ENCODE measurements at places on chromosomes 3 and 15.

- DNase-seq: no peak
Observed at GRCh38 chr15:37764733-37765191, 169.7 kb upstream of the TMCO5A start.

DNA sequence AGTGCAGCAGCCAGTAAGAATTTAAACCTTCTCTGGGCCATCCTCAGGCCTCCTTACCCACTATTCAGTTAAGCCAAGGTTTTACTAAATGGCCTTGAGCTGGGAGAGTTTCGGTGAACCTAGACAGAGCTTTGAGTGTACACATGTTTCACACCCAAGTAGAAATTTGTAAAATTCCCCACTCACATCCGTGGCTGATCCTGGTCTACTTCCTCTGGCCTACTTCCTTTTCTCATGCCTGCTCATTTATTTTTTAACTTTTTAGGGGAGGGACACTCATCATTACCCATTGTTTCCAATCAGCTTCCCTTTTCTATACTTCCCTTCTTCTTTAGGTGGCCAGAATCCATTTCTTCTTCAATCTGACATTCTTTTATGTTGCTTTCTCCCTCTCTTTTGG lies 7.6 kb downstream of the CX3CR1 start:
- no peak for DNase-seq

- DNase-seq: no peak
Observed at GRCh38 chr15:95076678-95076990, 845.3 kb downstream of the MCTP2 start.

DNA sequence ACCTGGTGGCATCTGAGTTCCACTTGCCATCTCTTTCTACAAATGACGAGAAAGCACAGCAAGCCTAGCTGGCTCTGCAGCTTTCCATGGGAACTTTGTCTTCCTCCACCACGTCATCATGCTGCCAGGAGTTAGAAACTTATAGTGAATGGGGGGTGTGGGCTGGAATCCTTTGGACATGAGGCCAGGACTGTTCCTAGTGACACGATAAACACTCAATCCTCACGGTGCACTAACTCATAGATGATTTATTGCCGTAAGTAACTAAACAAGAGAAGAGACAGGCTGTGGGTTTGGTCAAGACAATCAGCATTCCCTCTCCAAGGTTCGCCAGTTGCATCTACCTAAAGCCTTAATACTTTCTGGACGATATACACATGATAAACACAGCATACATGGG lies 50.6 kb downstream of the OXNAD1 start:
- DNase-seq: no peak

GRCh38 chr3:20857636-20858035 lies 671.6 kb upstream of the SGO1 start:
- DNase-seq: no peak

DNA sequence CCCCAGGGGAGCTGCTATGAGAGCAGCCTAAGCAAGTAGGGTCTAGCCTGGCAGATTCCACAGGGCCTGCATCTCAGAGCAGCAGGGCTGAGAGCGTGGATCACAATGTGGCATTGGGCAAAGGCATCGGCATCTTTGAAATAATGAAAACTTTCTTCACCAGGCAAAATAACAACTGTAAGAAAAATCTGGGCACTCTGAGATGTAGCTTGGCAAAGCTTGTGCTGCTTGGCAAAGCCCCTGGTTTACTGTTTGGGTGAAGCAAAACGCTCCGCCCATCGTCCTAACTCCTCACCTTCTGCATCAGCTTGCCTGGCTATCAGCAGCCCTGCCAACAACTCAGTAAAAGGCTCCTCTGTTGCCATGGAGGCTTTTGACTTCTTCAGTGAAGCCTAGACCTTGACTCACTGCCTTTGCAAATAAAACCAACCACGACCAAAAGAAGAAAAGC lies 212.8 kb upstream of the EIF1B start:
- DNase-seq: no peak

GRCh38 chr15:71231758-71232157 lies 116.5 kb downstream of the THSD4 start:
- DNase-seq: no peak

DNA sequence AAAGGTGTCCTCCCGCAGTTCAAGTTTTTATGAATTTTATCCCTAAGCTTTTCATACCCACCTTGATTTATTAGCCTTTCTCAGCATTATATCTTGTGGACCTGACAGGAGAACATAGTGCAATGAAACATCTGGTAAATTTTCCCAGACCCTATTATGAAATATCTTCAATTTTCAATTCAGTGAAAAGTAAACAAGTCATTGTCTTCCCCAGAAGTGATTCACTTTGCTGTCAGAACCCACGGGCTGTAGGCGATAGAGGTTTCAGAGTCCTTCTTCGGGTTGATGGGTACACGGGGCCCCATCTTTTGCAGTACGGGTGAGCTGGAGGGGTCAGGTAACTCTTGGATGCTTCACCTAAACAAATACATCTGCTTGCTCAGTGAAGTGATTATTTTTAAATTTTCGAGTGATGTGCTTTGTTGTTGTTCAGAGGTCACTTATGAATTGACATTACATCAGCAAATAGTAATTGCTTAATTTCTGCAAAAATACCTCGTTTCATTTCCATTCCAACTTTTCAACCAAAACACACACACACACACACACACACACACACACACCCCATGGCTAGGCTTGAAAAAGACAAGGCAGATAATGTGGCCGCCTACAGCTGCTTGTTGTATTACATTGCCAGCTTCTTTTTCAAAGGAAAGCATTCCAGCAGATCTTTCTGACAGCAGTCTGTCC lies 102.9 kb downstream of the SEMA6D start:
- DNase-seq: no peak

GRCh38 chr3:150727653-150728502 lies 24.2 kb upstream of the ERICH6 start:
- no peak for DNase-seq

- DNase-seq: no peak
Observed at GRCh38 chr3:65411367-65411766, 627.4 kb downstream of the MAGI1 start.

DNA sequence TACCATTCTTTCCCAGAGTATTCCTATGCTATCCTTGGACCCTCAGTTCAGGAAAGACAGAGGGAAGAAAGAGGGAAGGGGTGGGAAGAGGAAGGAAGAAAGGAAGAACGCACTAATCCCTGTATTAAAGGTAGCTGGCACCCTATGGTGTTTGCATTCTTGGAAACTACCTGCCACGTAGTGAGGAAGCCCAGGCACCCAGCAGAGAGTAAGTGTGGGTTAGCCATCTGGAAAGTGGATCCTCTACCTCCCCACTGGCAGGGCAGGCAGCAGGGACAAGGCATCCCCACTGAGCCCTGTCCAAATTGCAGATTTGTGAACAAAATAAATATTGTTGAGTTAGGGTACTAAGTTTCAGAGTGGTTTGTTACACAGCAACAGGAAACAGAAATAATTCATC lies 8.8 kb downstream of the RBP1 start:
- DNase-seq: no peak

DNA sequence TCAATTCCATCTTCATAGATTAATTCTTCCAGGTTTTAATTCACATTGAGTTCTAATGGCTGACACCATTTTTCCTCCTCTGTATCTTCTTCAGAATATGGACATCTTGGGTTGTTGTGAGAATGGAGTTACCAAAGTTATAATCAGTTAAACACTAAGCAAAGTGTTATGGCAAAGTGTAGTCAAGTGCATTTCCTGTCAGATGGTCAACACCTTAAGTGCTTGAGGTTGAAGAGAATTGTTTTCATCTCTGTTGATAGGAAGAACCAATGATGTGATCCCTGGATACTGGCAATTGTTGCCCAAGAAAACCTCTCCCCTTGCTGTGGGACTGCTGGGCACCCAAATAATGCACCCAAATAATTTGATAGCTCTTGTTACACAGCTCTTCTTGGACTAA lies 102.6 kb upstream of the SATB1 start:
- no peak for DNase-seq

- no peak for DNase-seq
Observed at GRCh38 chr15:70610541-70610940, 152.8 kb downstream of the UACA start.

GRCh38 chr3:27960133-27960532 lies 238.0 kb upstream of the EOMES start:
- no peak for DNase-seq

DNA sequence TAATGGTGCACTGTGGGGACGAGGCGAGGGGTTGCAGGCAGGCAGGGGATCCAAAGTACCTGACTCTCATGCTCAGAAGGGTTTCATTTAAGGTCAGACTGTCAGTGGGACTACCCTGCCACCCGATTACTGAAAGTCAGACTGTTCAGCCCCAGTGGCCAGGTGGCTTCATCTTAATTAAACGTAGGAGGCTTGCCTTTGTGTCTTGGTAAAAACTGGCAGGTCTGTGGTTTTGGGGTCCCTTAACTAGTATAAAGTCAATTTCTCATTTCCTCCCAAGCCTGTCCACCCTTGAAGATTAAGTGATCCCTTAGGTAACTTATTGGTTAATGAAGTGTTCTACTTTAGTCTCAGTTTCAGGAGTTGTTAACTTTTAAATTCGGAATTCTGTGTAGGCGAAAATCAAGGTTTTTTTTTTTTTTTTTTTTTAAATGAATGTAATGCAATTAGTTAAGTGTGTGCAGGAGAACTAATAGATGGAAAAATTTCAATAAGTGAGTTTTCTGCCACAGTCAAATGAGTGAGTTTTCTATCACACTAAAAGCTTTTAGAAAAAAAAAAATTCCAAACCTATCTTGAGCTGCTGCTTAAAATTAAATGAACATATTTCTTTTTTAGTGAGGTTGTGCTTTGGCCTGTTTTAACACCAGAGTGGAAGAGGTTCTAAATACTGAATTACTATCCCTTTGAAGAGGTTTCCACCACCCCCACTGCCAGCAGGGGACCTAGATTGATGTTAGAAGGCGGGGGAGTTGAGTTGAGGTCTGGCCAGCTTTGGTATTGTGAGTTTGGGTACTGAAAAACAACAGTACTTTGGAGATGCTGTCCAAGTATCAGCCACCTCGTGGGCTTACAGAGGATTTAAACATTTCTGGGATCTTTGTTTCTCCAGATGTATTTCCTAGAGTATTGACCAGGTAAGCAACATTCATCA lies 15.2 kb downstream of the ITPR1 start:
- DNase-seq: no peak

- DNase-seq: no peak
Observed at GRCh38 chr15:51103330-51103729, 8.6 kb upstream of the TNFAIP8L3 start.

- DNase-seq: no peak
Observed at GRCh38 chr15:97729270-97729669, 231.2 kb upstream of the ARRDC4 start.

DNA sequence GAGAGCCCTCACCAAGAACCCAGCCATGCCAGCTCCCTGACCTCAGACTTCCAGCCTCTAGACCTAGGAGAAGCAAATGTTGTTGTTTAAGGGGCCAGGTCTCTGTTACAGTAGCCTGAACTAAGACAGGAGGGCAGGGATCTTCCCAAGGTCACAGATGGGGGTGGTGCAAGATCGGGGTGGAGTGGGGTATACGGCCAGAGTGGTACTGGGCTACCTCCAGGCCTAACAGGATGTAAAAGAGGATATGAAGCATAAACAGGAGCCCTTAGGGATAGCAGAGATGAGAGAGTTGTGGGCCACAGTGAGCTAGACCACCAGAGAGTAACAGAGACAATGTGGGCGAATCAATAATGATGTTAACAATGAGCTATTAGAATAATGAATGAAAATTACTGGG lies 82.9 kb downstream of the TOP2B start:
- DNase-seq: no peak

DNA sequence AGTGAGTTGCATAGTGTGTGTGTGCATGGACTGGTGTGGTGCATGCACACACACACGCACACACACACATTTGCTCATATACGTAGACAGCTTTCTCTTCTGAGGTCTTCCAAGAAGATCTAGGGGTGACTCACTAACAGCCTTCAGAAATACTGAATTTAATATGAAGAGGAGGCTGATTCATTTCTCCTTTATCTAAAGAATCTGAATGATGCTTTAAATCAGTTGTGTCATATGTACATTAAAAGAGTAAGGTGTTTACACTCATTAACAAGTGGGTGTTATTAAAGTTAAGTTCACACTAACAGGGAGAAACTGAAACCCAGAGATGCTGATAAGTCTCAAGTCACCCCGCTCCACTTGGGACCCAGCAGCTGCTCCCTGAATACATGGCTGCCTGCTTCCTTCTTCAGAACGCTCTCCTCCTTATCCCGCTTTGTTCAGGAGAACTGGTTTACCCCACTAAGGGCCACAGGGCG lies 22.0 kb downstream of the TMPRSS7 start:
- no peak for DNase-seq
